Hematopoietic multipotent progenitor cell (in vitro differentiated cells): ENCODE measurements at places on chromosomes 6 and 20. TPM values are rescaled to one million over a fixed set of nuclear protein-coding genes. Genes with fewer than 3 reads are reported as not detected.

DNA sequence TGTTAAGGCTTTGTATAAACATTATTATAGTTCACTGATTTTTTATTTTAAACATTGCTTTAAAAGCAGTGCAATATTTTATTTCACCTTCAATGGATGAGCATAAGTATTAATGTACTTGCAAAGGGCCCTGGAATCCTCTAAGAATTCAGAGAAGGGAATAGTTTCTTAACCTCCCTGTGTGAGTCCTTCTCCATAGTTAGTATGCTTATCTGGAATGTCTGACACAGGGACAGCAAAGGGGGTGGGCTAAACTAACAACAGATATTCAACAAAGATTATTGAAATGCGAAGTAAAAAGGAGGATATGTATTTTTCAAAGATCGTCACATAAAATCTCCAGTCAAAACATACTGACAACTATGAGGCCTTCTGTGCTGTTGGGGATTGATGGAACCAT lies 300.4 kb downstream of the CENPW start:
- no peak for DNase-seq

- no peak for DNase-seq
Measured at GRCh38 chr6:20850686-20851416, 316.6 kb downstream of the CDKAL1 start.

DNA sequence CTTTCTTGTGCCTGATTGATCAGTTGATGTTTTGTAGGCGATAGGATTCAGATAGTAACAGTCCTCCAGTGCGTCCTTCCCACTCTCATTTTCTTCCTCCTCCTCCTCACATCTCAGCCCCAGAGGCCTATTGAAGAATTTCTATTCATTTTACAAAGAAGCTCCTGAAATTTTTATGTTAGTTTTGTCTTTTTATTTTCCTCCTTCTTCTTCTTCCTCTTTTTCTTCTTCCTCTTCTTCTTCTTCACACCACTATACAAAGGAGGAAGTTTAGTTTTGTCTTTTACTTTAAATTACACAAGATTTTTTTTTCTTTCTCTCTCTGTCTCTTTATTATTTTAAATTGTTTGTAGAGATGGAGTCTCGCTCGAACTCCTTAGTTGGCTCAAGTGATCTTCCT lies 19.1 kb downstream of the BTN2A1 start:
- no peak for DNase-seq

DNA sequence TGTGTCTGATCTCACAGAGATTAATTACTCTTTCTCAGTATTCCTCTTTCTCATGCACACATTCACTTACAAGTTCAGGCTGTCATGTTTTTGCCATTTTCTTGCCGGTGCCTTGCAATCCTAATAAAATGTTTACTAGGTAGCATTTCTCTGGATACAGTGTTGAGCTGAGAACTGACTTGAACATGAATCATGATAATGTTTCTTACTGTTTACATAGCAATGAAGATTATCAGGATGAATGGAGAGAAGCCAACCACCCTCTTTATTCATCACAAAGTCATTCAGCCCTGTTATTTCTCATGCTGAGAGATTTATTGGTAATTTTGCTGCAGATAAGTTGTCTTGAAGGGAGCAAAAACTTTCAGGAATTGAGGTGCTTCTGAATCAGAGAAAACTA lies 185.5 kb upstream of the ECI2 start:
- DNase-seq = no peak

DNA sequence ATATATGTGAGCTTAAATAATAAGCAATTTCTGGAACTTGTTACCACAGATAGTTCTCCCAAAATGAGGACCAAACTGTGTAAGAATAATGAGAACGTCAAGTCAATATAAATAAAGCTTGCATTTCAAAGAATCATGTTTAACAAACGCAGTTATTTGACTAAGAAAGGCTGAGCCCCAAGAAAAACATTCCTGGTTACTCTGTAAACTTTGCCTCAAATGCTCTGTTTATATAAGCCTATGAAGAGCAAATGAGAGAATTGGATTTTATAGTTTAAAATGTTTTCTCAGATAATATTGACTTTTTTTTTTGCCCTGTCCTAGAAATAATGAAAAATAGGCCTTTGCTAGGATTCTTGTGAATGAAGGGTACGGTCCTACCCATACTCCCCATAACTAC lies 81.3 kb downstream of the C6orf52 start:
- DNase-seq = no peak

DNA sequence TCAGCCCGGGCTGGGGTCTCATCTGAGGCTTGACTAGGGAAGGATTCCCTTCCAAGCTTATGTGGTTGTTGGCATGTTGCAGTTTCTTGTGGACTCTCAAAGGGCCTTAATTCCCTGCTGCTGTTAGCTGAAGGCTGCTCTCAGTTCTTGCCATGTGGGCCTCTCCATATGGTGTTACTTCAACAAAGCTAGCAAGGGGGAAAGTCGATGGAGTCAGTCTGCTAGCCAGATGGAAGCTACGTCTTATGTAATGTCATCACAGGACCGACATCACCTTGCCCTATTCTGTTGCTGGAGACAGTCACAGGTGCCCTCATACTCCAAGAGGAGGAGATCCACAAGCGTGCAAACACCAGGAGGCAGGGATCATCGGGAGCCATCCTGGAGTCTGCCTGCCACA lies 43.3 kb upstream of the ARMC2 start:
- DNase-seq = no peak

- DNase-seq = no peak
Measured at GRCh38 chr6:358847-359246, 32.7 kb upstream of the IRF4 start.

- no peak for DNase-seq
Measured at GRCh38 chr6:169556758-169557548, 144.9 kb downstream of the WDR27 start.

- no peak for DNase-seq
Measured at GRCh38 chr6:159682810-159683209, 10.2 kb downstream of the SOD2 start.

GRCh38 chr6:127515234-127515793 lies 3.8 kb downstream of the MTCL3 start:
- DNase-seq = no peak

DNA sequence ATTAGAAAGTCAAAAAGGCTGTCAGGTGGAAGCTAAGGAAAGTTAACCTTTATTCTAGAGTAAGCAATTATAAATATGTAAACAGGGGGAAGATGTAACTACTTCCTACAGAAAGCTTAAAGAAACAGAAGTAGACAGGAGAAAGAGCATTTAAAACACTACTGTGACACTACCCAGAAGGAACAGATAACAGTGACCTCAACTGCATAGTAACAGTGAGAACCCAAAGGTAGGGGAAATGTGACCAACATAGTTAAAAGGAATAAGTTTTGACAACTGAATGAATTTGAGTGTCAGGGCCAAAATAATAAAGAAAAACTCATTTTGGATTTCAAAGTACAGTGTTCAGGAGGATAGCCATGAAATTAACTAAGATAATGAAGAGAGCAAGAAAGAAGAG lies 43.5 kb downstream of the IBTK start:
- DNase-seq = no peak

Gene PEDS1
- 48.2 TPM for total RNA-seq

Gene MAPK13
- total RNA-seq = 1.1 TPM

Gene SLA2
- 19.4 TPM for total RNA-seq

Gene GFRA4
- not detected for total RNA-seq

Gene GPR63
- 0.54 TPM for total RNA-seq

Gene TNXB
- 1.1 TPM for total RNA-seq

Gene PROKR2
- total RNA-seq = not detected

Gene RAB44
- total RNA-seq = 10.5 TPM
